ENCODE measurements at places on chromosomes 6 and 20. TPM values are rescaled to one million over a fixed set of nuclear protein-coding genes. Genes with fewer than 3 reads are reported as not detected.

The GABRR1 gene
- not detected for total RNA-seq

The VSTM2L gene
- 1.2 TPM for total RNA-seq

The SNPH gene
- total RNA-seq = 11.8 TPM

The SPTLC3 gene
- total RNA-seq = not detected

The PHACTR3 gene
- not detected for total RNA-seq

The PARD6B gene
- total RNA-seq = 1.1 TPM

The MUC22 gene
- not detected for total RNA-seq

The OR2H1 gene
- not detected for total RNA-seq

The HCK gene
- total RNA-seq = not detected

The CD40 gene
- 2.3 TPM for total RNA-seq

The HLA-DRB1 gene
- total RNA-seq = not detected

The NKX2-2 gene
- not detected for total RNA-seq

The UBE2C gene
- 39.8 TPM for total RNA-seq

The EYA4 gene
- total RNA-seq = not detected

The APOM gene
- 3.3 TPM for total RNA-seq

The HECA gene
- total RNA-seq = 13.9 TPM

The BPI gene
- not detected for total RNA-seq

The PRSS35 gene
- total RNA-seq = 0.80 TPM

The ADGRF5 gene
- 0.26 TPM for total RNA-seq

The PNPLA1 gene
- total RNA-seq = not detected

The PXDC1 gene
- total RNA-seq = 101 TPM

The SLA2 gene
- not detected for total RNA-seq

The IL17A gene
- not detected for total RNA-seq

The VGLL2 gene
- total RNA-seq = not detected

The MMP24OS gene
- total RNA-seq = 112 TPM

The ACSS1 gene
- 0.44 TPM for total RNA-seq

The SNHG17 gene
- total RNA-seq = 43.1 TPM

The NOTCH4 gene
- 0.43 TPM for total RNA-seq

The TXLNB gene
- total RNA-seq = not detected

The RRAGD gene
- not detected for total RNA-seq
